ENCODE measurements at places on chromosomes 3 and 15.

- no peak for DNase-seq
Measured at GRCh38 chr3:124780356-124780755, 50.1 kb downstream of the UMPS start.

DNA sequence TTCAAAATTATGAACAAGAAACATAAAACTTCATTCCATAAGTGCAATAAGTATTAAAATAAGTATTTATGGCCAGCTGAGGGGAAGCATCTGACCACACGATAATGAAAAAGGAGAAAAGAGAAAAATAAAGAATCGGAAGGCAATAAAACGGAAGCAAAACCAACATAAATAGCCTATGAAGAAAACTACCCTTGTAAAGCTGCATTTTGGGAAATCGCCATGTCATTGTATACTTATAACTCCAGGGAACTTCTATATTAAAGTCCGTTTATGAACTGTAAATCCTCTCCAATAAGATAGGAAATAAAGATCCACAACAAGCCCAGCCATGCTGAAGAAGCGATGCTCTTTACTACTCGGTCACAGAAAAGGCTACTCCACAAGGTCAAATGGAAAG, 47.7 kb downstream of the MORC1 start:
- no peak for DNase-seq

- no peak for DNase-seq
Measured at GRCh38 chr3:139564294-139564861, 24.8 kb upstream of the RBP1 start.

GRCh38 chr3:193932576-193932975, 203.4 kb upstream of the HES1 start:
- no peak for DNase-seq

- peak; percentile 95 for DNase-seq
Measured at GRCh38 chr3:47282424-47283192, at the start of the genes KIF9 and KLHL18. Gene KIF9 (minus strand): TSS chr3:47282799. CDS start chr3:47277374, 5,425 bp downstream. Gene KLHL18 (plus strand): TSS chr3:47282944. CDS start chr3:47282966, 22 bp downstream.

GRCh38 chr3:32841867-32842470, 24.2 kb downstream of the TRIM71 start:
- no peak for DNase-seq

- no peak for DNase-seq
Measured at GRCh38 chr15:57566834-57567233, 24.9 kb upstream of the MYZAP start.

GRCh38 chr3:46586738-46587246, 20.7 kb upstream of the LRRC2 start:
- DNase-seq: no peak

GRCh38 chr15:39785139-39785538, 2.5 kb upstream of the FSIP1 start:
- DNase-seq: no peak

- DNase-seq: no peak
Measured at GRCh38 chr3:141941093-141941492, 64.7 kb downstream of the ATP1B3 start.

GRCh38 chr3:168425936-168426595, 330.3 kb upstream of the GOLIM4 start:
- DNase-seq: no peak

- no peak for DNase-seq
Measured at GRCh38 chr15:93252780-93253179, 163.8 kb upstream of the RGMA start.

DNA sequence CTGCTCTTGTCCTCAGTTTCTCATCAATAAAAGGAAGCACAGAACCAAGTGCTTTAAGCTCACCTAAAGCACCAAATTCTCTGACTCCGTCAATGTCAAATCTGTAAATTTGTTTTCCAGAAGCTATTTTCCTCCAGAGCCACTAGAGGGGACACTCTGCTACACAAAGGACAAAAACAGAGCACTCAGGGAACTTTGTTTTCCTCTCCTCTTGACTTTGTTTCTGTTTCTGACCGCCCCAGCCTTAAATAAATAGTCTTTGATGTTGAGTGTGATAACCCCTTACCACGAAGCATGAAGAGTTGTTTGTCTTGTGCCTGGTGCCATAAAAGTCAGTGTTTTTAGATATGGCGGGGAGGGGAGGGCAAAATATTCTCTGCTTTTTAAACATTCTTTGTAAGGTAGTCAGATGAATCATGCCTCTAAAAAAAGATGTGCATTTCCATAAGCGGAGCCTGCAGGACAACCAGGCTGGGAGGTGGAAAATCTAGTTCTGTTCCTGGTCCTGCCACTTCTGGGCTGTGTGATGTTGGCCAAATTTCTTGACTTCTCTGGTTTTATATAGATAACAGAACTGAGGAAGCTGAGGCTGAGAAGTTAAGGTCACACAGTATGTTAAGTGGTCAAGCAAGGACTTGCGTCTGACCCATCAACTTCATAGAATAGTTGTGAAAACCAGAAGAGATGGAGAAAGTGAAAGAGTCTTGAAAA, 7.3 kb upstream of the ZBTB38 start:
- DNase-seq: no peak

- no peak for DNase-seq
Measured at GRCh38 chr3:73353649-73354217, 271.0 kb downstream of the PDZRN3 start.
